Kidney epithelial cell (primary cell): ENCODE measurements at places on chromosomes 16 and 17.

DNA sequence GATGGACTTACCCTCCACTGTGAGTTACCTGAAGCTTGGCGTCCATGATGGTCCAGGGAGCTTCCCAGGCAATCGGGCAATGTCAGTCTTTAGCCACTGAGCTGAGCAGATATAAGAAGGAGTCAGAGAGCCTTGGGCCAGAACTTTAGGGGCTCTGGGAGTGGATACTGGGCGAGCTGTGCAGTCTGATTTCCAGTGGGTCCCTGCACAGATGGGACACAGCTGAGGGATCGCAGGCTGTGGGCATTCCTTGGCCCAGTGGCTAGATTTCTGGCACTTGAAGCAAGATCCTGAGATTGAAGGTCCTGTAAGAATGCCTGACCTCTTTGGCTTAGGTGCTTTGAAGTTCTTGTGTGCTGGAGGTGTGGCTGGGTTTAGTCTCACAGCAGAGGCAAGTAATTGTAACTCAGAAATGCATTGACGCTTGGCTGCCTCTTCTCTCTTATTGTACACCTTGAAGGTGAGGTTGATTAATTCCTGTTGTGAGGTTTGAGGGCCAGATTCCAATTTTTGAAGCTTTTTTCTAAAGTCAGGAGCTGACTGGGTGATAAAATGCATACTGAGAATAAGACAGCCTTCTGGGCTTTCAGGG, 2283.8 kb downstream of the TP53TG3F start:
- no peak for DNase-seq

- DNase-seq: peak; percentile 43
These were observed 343.8 kb downstream of the TOX3 start for GRCh38 chr16:52203096-52203495.

DNA sequence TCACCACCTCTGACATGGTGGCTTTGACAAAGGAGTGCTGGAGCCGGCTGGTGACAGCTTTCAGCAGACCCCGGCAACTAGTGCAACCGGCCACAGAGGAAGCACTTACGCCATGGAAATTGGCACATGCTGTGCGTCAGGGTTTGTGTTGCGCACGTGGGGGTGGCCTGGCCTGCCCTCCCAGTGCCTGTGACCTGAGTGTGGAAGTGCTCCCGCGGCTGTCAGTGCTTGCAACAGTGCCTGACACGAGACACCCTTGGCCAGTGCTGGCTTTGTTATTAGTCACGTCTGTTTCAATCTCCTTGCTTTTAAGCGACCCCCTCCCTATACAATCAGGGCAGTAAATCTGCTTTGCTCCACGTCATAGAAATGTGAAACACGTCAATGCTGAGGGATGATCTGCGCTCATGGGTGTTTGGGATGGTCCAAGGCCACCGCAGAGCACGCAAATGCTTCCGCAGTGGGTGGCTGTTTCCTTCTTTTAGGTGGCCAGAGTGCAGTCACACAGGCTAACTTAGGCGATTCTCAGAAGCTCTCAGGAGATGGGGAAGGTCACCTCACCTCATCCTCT, 64.3 kb downstream of the PGS1 start:
- DNase-seq: no peak

GRCh38 chr16:58236831-58237230, 38.9 kb upstream of the CSNK2A2 start:
- DNase-seq: no peak

- peak; percentile 68 for DNase-seq
These were observed 37.3 kb upstream of the MMD start for GRCh38 chr17:55458978-55459377.

GRCh38 chr17:62150471-62150870, 85.4 kb upstream of the MED13 start:
- DNase-seq: no peak

DNA sequence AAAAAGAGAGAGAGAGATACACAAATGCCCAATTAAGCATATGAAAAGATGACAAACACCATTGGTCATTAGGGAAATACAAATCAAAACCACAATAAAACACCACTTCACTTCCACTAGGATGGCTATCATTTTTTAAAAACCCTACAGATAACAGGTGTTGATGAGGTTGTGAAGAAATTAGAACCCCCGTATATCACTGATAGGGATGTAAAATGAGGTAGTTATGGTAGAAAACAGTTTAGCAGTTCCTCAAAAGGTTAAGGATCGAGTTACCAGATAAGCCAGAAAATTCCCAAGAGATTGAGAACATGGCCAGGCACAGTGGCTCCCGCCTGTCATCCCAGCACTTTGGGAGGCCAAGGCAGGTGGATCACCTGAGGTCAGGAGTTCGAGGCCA, 2.8 kb downstream of the P2RX5 start:
- DNase-seq: no peak

DNA sequence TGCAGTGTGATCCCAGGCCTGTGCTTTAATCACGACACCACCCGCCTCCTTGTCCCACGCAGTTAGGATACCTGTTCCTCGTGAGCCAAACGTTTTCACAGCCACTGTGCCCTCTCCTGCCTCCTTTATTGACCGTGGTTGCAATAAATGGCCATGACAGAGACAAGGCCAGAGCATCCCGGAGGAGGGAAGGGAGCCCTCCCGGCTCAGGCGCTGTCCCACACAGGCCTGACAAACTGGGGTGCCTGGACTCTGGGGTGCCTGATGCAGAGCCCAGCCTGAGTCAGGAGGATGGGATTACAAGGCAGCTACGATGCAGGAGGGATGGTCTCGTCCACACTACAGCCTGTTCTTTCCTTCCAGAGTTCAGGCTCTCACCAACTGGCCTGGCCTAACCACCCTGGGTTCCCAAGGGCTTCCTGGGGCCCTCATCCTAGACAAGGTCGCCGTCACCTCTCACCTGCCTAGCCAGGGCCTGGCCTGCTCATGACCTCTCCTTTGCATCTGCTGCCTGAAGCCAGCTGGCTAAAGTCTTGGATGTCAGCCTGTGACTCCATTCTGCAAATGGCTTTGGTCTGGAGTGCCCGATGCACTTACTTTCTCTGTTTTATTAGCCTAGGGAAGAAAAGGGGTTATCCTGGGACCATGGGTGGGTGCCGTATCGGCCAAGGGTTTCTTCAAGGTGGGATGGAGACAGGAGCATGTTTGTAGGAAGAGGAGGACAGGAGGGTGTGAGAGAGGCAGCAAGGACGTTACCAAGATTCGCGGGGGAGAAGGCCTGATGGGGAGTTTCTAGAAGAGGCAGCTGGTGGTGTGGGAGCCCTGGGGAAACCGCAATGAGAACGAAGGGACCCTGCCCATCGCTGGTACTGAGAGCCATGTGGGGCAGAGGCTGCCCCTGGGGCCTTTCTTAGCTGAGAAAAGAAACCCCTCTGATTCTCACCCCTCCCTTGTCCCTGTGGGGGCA, 234.3 kb upstream of the TNRC6C start:
- DNase-seq: no peak

DNA sequence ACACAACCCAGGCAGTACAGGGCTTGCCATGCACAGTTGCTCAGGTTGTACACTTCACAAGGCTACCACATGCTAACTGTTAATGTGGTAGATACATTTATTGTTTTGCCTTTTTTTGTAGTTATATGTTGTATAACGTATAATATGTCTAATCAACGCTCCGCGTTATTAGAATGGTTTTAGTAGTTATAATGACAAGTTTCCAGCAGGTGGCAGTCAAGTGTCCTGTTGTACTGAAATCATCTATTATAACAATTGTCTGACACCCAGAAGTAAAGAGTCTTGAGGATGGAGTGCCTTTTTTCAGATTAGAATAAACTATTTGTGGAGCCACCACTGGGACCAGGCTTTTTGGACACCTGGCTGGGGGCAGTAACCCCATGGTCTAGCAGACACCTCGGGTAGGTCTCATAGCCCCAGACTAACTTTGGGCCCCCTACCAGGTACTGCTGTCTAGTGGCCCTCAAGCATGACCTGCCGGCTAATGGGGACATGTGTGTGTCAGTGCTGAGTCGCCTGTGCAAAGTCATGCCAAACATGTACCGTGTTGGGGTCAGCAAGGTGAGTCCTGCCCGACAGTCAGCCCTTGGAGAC, 32.8 kb downstream of the MYO15A start:
- no peak for DNase-seq

DNA sequence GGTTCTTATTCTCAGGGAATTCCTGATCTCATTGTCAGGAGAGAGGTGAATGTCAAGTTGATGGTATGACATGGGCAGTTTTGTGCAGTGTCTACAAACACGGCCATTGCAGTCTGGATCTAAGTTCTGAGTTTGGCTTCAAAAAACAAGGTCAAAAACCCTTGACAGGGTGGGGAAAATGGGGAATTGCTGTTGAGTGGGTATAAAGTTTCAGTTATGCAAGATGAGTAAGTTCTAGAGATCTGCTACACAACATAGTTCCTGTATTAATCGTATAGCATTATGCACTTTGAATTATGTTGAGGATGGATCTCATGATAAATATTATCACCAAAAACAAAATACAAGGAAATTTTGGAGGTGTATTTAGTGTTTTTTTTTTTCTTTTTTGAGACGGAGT, 36.6 kb upstream of the CARMIL2 start:
- no peak for DNase-seq

DNA sequence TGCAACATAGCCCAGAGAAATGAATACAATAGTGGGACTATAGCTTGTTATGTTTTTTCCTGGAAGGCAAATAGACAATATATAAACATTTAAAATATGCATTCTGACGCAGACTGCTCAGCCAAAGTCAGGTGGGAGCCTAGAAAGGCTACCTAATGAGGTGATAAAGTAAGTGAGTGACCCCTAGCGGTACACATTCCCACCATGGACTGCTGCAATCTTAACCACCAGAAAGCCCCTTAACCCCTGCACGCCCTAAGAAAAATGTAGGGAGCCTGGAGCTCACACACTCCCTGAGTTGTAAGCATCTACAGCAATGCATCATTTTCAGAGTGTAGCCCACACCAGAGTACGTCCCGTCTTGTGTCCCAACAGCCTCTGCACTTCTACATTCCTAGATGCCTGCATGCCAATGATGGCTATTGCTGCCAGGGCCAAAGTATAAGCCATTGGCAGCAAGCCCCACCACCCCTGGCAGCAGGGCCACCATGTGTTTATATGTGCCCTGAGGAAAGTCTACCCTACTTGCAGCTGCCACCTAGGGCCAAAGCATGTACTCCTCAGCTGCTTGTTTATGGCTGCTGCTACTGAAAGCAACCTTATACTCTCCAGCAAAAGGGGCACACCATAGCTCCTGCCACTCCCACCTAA, 127.6 kb downstream of the KIF2B start:
- DNase-seq: no peak

- no peak for DNase-seq
These were observed 152.6 kb upstream of the CDC42EP4 start for GRCh38 chr17:73464447-73464846.

DNA sequence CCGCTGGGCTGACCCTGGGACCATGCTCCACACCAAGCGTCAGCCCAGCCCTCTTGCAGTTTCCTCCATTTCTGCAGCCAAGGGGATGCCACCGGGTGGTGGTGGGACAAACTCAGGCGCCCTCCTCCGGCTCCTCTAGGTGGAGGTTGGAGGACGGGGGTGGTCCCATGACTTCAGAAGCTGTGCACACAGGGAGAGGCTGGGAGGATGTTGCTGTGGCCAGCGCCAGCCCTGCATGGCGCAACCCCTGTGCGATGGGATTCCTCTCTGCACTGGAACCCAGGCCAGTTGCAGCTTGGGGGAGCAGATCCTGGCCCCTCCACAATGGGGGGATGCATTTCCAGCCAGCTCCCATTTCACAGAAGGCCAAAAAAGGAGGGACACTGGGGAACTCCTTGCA, 246.5 kb downstream of the C16orf95 start:
- no peak for DNase-seq

DNA sequence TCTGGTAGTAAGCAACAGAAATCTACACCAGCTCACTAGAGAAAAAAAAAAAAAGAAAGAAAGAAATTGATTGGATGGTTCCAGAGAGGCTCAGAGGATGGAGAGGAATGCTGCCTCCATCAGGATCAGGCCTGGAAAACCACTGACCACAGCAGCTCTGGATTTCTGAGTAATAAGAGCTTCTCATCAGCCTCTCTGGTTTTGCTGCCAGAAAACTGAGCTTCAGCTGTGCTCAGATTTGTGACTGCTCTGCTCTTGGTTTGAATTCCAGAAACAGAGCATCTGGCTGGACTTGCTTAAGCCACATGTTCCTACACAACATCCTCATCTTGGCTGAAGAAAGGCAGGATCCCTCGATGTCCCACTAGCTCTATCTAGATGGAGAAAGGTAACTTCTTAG, 25.9 kb downstream of the IRX6 start:
- no peak for DNase-seq

GRCh38 chr17:46180892-46181274, 12.3 kb downstream of the KANSL1 start:
- no peak for DNase-seq

DNA sequence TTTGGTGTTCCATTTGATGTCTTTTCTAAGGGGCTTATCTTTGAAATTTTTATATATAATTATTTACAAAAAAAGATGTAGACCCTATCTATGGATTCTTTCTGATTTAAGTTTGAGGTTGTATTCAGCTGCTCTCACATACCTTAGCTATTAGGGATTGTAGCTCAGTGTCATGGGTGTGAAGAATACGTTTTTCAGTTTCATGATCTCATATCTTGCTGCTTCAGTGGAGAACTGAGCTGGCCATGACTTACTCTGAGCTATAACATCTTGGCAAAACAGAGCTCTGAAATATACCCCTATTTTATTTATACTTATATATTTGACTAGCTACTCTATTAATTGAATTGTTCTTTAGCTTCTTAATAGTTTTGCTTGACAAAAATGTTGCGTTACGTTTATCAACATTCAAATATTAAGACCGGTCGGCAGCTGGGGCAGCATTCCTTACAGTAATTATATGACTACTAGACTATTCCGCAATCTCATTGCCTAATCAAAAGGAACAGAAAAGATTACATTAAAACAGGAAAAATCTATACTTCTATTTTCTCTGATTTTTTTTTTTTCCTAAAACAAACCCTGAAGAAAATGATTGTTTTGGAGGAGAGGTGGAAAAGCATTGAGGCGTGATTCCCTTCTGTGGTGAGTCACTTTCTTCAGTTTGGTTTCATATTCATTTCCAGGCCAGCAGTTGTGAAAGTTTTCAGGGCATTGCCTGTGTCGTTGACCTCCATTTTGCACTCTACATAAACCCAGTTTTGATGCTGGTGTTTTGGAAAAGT, 24.1 kb upstream of the KRT24 start:
- DNase-seq: peak; percentile 52
